ENCODE measurements at places on chromosomes 7 and 10.
A peak's percentile ranks its signal among the peaks of the same experiment; 100 is the strongest.

DNA sequence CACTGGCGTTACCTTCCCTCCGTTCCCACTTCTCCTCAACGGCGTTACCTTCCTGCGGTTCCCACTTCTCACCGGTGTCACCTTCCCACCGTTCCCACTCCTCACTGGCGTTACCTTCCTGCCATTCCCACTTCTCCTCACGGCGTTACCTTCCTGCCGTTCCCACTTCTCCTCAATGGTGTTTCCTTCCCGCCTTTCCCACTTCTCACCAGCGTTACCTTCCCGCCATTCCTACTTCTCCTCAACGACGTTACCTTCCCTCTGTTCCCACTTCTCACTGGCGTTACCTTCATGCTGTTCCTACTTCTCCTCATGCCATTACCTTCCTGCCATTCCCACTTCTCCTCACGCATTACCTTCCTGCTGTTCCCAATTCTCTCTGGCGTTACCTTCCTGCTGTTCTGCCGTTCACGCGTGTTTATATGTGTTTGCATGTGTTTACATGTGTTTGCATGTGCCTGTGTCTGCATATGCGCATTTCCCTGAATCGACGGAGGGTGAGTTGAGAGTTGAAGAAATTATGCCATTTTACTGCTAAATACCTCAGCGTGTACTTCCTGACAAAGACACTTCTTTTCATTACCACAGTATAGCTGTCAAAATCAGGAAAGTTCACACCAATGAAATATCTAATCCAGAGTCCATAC is 23.2 kb upstream of the CFAP46 start:
- no peak for DNase-seq

- peak; percentile 8 for DNase-seq
Observed at GRCh38 chr10:66931340-66931948, 5.6 kb downstream of the LRRTM3 start.

- no peak for DNase-seq
Observed at GRCh38 chr10:69179089-69179742, 818 bp upstream of the SUPV3L1 start.

GRCh38 chr7:5636914-5637313 is 144.5 kb downstream of the RNF216 start:
- peak; percentile 79 for DNase-seq

DNA sequence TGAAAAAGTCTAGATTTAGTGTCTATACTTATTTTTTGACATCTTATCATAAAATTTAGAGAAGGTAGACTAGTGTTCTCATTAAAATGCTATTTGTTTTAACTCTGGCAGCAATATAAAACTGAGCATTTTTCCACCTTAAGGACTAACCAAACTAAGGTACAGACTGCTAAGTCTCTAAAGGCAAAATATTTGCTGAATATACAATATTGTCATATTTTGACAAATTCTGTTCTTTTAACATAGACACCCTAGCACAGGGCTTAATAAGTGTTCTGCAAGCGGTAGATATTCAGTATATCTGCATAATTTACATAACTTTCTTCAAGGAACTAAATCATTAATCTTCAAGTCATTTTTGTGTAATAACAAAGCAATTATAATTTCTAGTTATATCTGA is 8.6 kb downstream of the RTKN2 start:
- no peak for DNase-seq

- no peak for DNase-seq
Observed at GRCh38 chr7:41378156-41378555, 324.7 kb downstream of the INHBA start.

- DNase-seq = no peak
Observed at GRCh38 chr10:80272793-80273522, 16.5 kb downstream of the MAT1A start.

DNA sequence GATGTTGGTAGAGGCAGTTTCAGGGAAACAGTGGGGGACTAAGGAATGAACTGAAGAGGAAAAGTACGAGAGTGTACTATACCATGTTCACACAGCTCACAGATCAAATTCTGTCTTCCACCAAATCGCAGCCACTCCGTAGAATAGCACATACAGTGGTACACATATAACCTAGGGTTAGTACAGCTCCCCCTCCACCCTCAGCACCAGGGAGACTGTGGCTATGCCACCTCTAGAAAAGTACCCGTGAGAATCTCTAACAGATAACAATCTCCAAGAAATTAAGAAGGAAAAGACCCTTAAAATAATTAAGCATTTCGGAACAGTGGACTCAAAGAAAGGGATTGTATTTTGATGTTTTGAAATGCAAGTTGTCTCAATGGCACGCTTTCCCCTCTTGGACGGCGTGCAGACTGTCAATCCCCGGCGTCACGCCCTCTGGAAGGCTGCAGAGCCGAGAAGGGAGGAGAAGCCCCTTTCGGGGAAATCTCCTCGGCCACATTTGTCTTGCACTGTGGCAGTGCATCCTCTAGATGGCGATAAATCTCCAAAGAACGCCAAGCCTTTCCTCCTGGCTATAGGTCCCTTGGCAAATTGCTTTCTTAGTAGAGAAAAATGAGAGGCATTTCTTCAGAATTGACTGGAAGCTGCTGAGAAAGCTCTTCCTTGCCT is 345.0 kb downstream of the REEP3 start:
- no peak for DNase-seq

DNA sequence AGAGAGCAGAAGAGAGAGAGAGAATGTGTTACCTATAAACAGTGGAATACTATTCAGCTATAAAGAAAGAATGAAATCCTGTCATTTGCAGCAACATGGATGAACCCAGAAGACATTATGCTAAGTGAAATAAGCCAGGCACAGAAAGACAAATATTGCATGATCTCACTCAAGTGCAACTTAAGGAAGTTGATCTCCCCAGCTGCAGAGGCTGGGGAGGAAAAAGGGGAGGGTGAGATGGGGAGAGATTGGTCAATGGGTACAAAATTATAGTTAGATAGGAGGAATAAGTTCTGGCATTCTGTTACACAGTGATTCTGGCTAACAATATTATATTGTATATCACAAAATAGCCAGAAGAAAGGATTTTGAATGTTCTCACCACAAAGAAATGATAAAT is 11.2 kb upstream of the JAZF1 start:
- no peak for DNase-seq

DNA sequence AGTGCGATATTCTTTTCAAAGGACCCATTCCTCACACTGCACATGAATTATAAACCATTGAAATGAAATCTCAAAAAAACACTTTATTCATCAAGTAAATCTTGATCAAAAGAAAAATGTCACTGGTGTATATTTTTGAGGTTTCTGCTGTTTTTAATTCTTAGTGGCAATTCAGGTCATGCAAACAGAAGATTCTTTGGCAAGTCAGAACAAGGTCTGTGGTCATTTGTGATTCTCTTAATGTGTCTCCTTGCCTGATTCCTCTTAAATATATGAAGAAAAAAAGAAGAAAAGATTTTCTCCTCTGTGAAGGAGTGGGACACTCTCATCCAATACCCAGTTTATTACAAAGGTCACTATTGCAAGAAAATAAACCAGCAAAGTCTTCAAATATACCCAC is 308.2 kb upstream of the BMPER start:
- no peak for DNase-seq
